ENCODE measurements at places on chromosomes 11 and 22.

- DNase-seq: no peak
Measured at GRCh38 chr22:20440637-20441591, 3.3 kb upstream of the SCARF2 start.

DNA sequence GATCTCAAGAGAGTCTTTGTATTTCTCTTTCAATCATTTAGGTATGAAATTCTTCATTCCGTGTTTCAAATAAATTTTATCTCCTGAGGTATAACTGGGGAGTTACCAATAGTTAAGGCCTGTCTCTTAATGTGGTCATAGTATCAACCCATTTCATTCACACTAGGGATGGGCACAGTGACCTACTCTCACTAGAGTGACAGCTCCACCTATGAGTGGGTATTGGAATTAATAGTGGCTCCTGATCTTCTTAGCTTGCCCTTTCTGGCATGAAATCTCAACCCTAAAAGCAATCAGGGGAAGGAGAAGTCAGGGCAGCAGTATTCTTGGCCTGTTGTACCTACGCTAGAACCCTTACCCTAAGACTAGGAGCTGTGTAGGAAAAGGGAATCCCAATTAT lies 507.7 kb downstream of the FAM181B start:
- DNase-seq: no peak

DNA sequence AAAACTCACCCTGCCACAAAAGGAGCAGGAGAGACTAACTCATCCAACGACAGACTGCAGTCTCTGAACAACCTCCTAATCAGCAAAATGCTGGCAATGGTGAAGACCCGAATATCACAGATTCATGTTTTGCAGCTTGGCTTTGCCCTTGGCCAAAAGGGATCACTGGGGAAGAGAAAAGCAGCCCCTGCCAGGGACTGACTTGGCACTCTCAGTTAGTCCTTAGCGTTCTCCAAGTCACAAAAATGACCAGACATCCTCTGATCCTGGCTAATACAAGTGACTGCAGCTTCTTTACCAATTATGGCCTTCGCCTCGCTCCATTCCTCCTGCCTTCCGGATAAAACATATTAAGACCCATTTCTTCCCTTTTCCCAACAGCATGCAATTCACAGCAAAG lies 22.4 kb upstream of the CHST1 start:
- DNase-seq: no peak

- DNase-seq: no peak
Measured at GRCh38 chr22:37782340-37783168, 25.2 kb upstream of the GCAT start.

- no peak for DNase-seq
Measured at GRCh38 chr11:106246495-106246894, 169.0 kb downstream of the AASDHPPT start.

DNA sequence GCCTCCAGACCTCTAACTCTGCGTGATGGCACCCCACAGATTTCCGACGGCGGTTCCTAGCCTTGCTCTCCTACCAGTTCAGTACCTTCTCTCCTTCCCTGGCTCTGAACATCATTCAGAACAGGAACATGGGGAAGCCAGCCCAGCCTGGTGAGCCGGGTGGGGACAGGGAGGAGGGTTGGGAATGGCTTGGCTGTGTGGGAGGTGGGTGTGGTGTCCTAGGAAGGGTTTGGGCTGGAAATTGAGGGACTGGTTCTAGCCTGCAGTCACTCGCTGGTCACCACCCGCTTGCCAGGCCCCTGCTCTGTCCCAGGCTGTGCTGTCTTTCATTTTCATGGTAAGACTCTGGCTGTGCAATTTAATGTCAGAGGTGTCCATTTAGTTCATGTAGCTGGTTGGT lies 33.9 kb downstream of the NAT10 start:
- no peak for DNase-seq

GRCh38 chr11:11229647-11230046 lies 123.4 kb downstream of the CSNK2A3 start:
- DNase-seq: no peak

GRCh38 chr11:2924821-2925675 lies 4.2 kb downstream of the PHLDA2 start:
- DNase-seq: no peak

DNA sequence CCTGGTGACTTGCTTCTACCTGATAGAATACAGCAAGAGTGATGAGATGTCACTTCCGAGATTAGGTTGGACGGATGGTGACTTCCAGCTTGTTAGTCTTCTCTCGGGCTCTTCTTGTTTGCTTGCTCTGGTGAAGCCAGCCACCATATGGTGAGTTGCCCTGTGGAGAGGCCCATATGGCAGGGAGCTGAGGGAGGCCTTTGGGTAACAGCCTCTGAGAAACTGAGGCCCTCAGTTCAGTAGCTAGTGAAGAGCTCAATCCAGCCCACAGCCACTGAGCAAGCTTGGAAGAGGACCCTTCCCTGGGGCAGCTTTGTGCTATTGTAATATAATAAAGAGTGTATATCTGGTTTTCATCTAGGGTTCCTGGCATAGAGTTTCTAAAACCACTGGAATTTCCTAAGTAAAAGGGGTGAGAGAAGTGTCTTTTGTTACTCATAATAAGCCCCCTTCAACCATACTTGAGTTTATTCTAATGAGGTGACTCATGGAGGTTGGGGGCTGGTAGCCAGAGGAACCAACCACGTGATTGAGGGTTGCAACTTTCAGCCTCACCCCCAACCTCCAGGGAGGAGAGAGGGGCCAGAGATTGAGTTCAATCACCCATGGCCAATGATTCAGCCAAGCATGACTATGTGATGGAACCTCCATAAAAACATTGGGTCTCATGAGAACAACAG lies 8.0 kb upstream of the TPCN2 start:
- DNase-seq: no peak

DNA sequence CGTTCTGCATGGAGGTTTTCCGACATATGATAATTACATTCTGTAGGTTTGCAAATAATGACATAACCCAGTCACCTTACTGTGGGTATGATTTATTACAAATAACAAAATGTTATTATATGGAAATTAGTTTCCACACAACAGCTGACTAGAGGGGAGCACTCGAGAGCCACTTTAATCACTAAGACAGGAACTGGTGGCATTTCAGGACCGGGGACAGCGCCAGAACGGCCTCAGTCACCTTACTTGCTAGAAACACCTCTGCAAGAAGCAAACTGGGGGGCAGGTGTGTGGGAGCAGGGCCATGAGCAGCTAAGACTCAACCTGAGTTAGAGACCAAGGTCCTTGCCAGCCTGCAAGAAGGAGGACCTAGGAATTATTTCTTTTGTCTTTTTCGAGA lies 199.9 kb downstream of the DSCAML1 start:
- no peak for DNase-seq

DNA sequence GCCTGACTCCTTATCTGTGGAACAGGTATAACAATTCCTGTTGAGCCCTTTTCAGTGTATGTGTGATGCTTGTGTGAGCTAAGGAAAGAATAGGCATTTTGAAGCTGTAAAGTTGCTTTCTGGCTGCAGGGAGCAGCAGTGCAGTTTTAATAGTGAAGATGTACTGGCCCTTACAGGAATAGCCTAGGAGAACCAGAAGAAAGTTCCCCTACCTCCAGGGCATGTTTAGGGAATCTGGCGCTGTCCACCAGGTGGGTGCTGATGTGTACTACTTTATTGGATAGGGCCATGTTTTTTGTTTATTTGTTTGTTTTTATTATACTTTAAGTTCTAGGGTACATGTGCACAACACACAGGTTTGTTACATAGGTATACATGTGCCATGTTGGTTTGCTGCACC lies 11.5 kb downstream of the BMAL1 start:
- DNase-seq: no peak

Data from substantia nigra (tissue), 51 donors.